BJ (cell line): ENCODE measurements at places on chromosomes 11 and 22. TPM values are rescaled to one million over a fixed set of nuclear protein-coding genes. Genes with fewer than 3 reads are reported as not detected.

The KMT5B gene
- 7.3 and 13.2 TPM in 2 replicates for polyA plus RNA-seq

The EHF gene
- not detected in 2 replicates for polyA plus RNA-seq

The UBQLNL gene
- polyA plus RNA-seq: 0.25 and 0.31 TPM in 2 replicates

The NCF4 gene
- polyA plus RNA-seq: not detected in 2 replicates

The TMEM151A gene
- polyA plus RNA-seq: 0.15 TPM in 1 of 2 replicates, not detected in the other

The HOATZ gene
- not detected in 2 replicates for polyA plus RNA-seq

The OR52I2 gene
- not detected in 2 replicates for polyA plus RNA-seq

The BATF2 gene
- 1.1 and 1.5 TPM in 2 replicates for polyA plus RNA-seq

DNA sequence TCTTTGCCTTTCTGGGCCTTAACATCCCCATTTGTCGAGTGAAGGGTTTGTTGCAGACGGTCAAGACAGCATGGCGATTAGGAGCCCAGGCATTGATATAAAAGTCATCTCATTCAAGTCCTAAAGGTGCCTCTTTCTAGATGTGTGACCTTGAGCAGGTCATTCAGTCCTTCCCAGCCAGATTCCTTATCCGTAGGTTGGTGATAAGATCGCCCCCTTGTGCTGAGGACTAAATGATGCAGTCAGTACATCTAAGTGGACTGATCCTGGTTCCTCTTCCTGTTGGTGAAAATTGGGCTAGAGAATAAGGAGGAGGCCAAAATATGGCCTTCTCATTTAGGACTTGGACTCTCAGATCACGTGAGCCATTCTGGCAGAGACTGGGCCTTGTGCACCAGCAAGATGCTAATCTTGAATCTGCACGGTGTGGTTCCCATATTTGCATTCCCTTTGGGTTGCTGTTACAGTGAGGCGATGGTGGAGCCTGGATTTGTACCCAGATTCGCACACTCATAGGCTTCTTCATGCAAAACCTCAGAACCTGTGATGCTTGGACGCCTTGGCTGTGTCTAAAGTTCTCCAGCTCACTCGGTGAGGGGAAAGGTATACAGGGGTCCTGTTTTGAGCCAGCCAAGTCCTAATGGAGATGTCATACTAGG lies 156.8 kb downstream of the MYO18B start:
- no peak for DNase-seq

- DNase-seq: no peak
Observed at GRCh38 chr11:20610825-20611224, 11.4 kb downstream of the SLC6A5 start.

DNA sequence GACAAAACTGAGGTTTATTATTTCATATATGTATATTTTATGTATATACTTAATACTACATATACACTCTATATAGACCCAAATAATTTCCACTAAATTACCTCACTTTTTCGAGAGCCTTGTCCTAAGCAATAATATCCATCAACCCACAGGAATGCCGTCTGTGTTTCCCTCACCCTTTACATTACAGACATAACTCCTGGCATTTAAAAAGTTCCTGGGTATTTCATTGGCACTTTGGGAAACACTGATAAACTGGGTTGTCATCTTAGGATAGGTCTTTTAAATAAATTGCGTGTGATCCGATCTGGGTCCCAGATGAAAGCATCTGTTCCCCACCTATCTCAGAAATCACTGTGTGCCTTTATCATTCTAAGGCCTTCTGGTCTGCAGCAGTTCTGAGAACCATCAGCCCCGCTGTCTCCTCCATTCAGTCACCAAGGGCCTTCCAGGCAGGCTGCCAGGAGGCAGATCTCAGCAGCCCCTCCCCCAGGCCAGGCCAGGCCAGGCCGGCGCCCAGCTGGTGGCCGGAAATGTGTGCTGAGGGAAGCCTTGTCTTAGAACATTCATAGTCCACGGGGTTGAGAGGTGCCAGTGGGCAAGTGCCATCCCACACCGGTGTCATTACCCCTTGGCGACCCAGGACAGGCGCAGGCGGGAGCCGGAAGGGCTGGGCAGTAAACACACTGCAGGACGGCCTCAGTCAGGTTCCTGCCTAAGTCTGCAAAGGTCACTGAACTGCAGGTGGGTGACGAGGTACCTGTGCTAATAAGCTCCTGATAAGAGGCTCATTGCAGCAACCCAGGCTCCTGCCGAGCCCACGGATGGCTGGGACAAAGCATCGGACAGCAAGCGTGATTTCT lies 3.3 kb downstream of the FGF19 start:
- DNase-seq: no peak

DNA sequence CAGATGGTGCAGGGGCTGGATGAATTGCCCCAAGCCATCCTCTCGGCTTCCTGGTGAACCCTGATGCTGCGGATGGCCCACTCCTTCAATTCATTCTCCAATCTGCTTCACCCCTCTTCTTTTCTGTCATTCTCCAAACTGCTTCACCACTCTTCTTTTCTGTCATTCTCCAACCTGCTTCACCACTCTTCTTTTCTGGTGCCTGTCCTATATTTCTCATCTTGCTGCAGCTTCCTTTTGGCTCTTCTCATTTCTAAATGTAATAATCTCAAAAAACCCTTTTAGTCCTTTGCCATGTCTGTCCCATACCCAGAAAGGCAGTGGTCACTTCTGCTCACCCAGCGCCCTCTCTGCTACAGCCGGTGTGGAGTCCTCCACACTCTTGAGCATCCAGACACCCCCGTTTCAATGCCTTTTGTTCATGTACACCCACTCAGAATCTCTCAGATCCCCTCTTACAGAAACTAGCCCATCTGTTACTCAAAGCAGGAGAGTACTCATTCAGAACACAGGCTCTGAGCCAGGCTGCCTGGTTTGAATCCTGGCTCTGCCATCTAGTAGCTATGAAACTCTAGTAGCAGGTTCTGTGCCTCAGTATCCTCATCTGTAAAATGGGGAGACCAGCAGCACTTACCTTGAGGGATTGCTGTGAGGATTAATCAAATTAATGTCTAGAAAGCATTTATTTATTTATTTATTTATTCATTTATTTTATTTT lies 14.9 kb downstream of the SERPIND1 start:
- DNase-seq: no peak

DNA sequence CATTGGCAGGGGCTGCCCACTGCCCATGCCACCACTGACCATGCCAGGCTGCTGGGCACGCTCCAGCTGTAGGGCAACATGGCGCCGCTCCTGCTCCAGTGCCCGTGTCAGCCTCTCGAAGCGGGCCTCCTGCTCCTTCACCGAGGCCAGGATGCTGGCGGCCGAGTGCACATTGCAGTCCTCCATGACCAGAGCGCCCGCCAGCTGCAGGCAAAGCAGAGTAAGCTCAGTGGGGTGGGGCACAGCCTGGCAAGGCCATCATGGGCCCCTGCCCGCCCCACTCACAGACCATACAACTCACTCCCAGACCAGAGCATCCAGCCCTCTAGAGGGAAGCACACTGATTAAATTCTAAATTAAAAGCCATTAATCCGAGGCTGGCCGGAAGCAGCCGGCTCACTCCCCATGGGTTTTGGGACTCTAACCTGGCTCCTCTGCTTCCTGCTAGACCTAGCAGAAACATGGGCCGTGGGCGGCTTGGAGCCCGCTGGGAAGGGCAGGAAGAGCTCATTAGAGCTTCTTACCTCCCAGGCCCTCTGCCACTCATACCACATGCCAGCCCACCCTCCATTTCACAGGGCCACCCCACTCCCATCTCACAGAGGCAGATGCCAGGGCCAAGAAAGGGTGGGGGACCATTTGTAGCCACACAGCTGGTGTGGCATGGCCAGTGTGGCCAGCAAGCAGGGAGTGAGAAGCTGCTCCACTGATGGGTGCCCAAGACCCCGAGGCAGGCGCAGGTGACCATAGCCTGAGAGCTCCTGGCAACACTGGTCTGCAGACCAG lies 25.8 kb downstream of the ARVCF start:
- DNase-seq: no peak

DNA sequence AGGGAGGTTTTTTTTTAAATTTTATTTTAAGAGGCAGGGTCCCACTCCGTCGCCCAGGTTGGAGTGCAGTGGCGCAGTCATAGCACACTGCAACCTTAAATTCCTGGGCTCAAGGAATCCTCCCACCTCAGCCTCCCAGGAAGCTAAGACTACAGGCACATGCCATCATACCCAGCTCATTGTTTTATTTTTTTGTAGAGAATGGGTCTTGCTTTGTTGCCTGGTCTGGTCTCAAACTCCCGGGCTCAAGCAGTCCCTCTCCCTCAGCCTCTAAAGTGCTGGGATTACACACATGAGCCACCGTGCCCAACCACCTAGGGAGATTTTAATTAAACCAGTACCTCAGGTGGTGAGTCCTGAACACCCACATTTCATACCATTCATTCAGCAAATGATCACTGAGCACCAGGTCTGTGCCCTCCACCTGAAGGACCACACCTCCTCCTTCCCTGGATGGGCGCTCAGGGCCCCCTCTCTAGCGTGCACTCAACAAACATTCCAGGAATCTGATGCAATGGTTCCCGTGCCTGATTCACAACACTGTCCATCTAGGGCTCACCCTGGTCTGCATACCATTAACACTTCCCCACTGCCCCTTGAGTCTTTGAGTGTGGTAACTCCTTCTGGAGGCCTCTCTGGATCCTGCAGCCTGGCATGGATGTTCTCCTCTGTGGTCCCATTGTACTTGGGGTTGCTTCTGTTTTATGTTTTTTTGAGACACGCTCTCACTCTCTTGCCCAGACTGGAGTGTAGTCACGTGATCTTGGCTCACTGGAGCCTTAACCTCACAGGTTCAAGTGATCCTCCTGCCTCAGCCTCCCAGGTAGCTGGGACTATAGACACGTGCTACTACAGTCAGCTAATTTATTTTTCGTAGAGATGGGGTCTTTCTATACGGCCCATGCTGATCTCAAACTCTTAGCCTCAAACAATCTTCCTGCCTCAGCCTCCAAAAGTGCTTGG lies 9.6 kb upstream of the MYH9 start:
- no peak for DNase-seq

GRCh38 chr11:80778432-80778831 lies 1337.6 kb upstream of the TENM4 start:
- no peak for DNase-seq

DNA sequence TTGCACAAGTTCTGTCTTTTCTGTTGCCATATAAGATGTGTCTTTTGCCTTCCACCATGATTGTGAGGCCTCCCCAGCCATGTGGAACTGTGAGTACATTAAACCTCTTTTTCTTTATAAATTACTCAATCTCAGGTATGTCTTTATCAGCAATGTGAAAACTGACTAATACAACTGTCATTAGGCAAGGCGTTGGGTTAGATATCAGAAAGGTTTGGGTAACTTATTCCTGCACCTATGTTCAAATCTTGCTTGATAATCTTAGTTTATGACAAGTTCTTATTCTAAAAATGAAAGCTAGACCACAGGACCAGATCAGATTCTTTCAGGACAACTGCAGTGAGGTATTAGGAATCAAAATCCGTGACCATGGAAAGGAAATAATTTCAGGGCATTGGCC lies 160.6 kb upstream of the BDNF start:
- DNase-seq: no peak

DNA sequence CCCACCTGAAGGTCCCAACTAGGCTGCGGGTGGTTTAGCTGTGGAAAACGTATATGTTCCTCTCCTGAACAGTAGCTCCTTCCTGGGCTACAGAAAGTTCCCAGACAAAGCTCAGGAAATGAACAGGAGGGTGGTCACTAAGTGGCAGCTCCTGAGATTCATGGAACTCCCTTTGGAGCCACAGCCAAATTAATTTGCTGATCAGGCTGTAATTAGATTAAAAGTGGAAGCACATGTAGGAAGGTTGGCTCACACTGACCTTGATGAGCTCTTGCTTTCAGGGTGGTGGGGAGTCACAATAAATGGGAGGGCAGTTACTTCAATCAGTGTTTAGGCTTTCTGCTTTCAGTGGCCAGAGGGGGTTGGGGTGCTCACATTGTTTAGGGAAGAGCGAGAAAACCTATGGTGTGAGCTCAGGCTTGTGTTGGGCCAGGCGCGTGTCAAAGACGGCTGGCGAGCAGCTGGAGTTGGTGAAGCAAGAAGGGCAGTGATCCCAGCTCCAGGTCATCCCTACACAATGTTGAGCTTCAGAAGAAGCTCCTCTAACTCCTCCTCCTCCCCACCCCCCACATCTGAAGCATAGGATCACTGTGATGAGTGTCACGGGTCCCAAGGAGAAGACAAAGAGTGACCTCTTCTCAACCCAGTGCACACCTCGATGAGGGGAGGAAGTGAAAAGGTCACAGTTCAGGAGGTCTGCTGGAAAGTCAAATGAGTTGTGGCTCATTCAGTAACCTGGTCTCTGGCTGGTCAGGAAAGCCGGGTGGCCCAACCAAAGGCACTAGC lies 42.5 kb downstream of the CLPB start:
- DNase-seq: no peak

- no peak for DNase-seq
Observed at GRCh38 chr11:98455500-98456307, 565.0 kb upstream of the CNTN5 start.

DNA sequence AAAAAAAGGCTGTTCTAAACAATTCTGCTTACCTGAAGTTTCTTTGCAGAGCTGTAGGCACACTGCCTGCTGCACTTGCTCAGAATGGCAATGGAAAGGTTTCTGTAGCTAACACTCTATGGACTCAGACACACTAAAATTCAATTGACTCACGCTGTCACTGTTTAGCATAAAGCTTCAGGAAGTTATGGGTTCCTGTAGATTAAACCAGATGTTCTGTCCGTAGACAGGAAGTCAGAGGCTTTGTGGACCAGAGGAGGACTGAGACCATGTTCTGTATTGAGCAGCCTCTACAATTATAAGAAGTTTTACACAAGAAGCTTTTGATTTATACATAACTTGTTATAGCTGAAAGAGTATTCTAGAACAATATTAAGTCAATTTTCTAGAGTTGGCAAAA lies 70.4 kb downstream of the GLYATL1 start:
- DNase-seq: no peak

GRCh38 chr11:93729129-93729616 lies 12.1 kb downstream of the TAF1D start:
- no peak for DNase-seq

- DNase-seq: no peak
Observed at GRCh38 chr11:2138068-2138430, 1.1 kb downstream of the IGF2 start.

DNA sequence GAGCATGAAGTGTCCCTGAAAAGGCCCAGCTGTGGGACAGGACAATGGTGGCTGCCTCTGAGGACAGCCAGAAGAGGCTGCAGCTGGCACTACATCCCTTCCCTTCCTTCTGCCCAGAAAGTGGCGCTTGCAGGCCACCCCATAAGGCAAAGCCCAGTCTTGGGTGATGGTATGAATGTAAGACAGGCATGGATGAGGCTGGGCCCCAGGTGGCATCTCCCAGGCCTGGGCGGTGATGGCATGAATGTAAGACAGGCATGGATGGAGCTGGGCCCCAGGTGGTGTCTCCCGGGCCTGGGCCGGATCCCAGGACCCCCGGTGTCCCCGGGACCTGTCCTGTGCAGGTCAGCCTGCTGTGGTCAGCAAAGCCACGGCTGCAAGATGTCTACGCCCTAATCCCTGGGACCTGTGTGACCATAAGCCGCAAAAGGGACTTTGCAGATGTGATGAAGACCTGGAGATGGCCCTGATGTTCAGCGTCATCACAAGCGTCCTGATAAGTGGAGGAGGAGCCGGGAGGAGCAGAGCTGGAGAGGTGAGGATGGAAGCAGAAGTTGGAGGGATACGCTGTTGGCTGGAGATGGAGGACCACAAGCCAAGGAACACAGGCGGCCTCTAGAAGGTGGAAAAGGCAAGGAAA lies 181.1 kb downstream of the CTTN start:
- no peak for DNase-seq
